ENCODE measurements at places on chromosomes 12 and 14.

DNA sequence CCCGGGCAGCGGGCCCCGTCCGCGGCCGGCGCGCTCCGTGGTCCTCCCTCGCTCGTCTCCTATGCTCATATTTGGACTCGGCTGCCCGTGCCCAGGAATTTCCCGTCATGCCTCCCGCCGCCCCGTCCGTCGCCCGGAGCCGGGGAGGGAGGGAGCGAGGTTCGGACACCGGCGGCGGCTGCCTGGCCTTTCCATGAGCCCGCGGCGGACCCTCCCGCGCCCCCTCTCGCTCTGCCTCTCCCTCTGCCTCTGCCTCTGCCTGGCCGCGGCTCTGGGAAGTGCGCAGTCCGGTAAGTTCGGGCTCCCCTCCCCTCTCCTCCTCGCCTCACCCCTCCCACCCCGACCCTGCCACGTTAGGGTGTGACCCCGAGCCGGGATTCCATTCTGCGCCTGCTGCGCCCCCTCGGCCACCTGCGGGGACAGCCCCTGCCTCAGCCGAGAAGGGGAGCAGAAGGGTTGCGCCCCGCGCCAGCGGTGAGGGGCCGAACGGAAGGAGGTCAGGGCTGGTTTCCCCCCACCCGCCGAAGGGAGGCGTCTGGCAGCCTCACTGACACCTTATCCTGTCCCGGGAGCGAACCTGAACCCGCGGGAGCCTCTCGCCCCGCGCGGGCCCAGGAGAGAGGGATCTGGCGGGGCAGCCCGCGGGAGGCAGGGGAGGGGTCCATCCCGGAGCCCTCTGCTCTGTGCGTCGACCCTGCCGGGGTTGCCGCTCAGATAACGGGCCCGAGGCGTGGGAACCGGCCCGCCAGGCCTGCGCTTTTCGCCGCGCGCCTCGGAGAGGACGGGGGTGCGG lies at the start of gene MSRB3:
MSRB3 (plus strand) TSS at position 108 of the 793 bp plus-strand sequence. CDS start 29,897 bp downstream, outside the sequence.
- DNase-seq: peak; percentile 90

DNA sequence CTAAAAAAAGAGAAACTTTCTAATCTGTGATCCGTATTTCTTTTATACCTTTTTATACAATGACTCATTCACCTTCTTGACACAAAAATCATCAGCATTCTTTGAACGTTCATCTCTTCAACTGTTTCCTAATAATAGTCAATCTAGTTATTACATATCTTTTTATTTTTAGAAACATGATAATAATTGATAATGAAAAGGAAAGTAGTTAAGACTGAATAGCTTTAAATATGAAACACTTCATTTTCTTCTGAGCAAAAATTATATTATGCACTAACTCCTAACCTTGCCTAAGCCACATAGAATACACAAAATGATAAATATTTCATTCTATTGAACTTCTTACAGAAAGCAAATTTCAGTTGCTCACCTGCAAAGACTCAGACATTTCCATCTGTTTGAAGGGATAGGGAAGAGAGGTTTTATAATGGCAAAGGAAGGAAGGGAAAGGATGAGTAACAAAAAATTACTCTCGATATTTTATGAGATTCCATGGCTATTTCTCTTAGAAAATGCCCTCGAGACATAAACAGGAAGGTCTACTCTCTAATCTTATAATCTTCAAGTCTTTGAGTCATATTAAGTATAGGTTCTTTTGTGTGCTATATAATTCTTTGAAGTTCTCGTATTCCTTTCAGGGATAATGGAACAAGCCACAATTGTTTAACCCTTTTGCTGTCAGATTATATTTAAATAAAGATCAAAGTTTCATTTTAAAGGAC lies 7.5 kb upstream of the KLHL42 start:
- DNase-seq: peak; percentile 10

GRCh38 chr12:51814311-51815088 lies 34.0 kb downstream of the FIGNL2 start:
- DNase-seq: peak; percentile 78

- peak; percentile 25 for DNase-seq
Observed at GRCh38 chr14:21038441-21039422, 3.4 kb upstream of the RNASE7 start.

DNA sequence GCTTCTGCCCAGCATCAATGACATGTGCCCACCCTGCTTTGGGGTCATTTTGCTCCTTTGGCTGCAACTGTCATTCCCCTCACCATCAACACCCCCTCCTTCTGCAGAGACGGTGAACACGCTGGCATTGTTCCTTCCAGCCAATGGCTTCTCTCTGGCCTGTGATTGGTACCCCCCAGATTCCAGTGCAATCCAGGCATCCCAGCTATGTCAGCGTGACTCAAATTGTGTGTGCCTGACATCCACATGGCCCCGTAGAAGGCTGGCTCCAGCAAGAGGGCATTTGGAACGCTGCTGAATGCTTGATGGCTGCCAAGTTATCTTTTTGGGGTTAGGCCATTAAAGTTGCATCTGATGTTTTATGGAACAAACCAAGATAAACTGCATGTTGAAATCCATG lies 21.0 kb upstream of the CCND2 start:
- DNase-seq: no peak

All from fibroblast of skin of back (primary cell).